ENCODE measurements at places on chromosomes 11 and 22.

DNA sequence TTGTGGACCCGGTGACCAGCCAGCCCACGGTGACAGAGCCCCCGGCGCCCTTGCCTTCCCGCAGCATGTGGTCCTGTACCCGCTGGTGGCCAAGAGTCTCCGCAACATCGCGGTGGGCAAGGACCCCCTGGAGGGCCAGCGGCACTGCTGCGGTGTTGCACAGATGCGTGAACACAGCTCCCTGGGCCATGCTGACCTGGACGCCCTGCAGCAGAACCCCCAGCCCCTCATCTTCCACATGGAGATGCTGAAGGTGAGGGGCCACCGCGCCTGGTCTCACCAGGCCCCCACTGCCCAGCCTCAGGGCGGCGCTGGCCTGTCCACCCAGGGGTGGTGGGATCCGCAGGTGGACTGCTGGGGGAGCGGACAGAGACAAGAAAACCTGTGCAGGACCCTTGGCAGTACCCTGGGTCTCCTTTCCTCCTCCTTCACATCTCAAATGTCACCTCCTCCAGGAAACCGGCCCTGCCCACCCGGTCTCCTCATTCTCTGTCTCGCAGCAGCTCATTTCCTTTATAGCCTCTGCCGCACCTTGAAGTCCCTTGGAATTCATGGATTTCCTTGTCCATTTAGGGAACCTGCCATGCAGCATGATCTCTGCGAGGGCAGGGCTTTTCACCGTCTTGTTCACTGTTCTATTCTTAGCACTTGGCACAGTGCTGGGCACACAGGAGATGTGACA is 6.5 kb downstream of the AIP start:
- no peak for DNase-seq

DNA sequence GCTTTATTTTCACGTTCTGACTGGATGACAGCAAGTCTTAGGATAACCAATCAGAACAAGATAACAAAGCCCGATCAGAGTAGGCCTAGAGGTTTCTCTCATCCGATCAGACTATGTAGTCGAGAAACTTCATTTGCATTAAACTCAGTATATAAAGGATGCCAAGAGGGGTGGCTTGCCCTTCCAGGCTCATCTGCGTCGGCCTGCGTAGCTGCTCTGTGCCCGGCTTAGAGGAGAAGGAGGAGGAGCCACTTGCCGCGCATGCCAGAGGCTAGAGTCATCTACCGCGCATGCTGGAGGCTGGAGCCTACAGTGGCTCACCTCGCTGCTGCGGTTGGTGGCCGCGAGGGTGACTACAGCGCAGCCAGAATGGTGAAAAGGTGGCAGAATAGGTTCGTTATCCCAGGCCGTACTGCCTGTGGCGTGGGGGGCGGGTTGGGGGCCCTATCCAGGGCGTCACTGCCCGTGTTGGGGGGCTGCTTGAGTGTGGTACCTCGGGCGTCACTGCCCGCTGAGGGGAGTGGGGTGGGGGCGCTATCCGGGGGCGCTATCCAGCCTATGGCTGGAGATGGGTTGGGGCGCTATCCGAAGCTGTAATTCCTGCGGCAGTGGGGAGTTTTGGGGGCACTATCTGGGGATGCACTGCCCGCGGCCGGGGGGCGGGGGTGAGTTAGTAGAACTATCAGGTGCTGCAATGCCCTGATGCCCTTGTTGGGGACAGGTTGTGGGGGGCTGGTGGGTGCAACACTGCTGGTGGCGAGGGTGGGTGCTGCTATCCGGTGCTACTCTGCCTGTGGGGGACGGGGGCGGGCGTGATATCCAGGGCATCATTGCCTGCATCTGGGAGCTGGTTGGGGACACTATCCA is at the start of gene RFPL2:
RFPL2 (minus strand) TSS at position 218 of the 867 bp plus-strand sequence. CDS start 2,622 bp downstream, outside the sequence.
- DNase-seq, result peak; percentile 74

DNA sequence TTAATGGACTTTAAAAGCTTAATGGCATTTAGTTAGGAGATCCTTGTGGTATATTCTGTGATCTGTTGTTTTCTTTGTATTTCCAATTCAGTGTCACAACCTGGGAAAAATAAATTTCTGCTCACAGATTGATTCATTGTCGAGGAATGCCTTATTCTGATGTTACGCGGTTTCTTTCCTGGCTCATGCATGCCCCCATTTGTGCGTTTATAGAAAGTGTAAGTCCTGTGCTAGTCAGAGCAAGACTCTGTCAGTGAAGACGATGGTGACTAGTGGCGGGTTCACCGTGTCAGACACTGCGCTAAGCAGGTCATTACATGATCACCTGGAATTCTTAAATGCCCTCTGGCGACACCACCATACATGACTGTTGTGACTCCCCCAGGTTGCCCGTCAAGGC is 169.4 kb downstream of the TBC1D22A start:
- DNase-seq, result peak; percentile 25

DNA sequence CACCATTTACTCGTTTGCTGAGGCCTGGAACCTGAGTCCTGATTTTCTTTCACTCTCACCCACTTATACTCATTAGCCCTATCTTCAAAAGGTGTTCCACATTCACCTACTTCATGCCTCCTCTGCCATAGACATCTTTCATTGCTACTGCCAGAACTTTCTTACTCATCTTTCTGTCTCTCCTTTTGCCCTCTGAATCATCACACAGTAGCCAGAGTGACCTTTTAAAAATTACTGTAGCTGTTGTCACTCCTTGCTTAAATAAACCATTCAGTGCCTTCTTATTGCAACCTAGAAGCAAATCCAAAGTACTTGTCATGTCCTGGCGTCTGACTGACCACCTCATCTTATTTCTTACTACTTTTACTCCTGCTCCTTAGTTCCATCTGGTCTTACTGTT is 38.2 kb downstream of the ATXN10 start:
- no peak for DNase-seq

- DNase-seq, result peak; percentile 42
These were observed 1.1 kb downstream of the ALG8 start for GRCh38 chr11:78138291-78138690.

- DNase-seq, result no peak
These were observed 112.4 kb upstream of the PITPNB start for GRCh38 chr22:28031383-28031922.

DNA sequence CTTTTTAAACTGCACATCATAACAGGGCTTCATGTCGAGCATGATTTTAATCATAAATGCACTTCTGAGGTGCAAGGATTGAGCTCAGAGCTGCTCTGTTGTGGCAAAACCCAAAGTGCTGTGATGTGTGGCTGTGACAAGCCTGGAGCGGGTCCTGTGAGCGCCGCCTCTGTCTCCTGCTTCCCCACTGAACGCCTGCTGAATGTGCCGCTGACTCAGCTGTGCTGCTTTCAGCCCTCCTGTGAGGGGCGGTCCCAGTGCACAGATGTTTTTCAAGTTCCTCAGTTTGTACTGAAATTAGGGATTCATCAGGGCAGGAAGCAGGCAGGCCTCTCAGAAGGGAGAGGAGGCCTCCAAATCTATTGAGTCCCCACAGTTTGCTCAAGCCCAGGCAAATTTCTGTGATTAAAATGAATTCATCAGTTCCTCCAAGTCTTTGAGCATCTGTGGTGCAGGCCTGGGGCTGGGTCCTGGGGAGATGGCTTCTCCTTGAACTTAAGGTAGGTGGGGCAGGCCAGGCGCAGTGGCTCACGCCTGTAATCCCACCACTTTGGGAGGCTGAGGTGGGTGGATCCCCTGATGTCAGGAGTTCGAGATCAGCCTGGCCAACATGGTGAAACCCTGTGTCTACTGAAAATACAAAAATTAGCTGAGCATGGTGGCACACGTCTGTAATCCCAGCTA is 3.0 kb upstream of the GTSE1 start:
- no peak for DNase-seq

DNA sequence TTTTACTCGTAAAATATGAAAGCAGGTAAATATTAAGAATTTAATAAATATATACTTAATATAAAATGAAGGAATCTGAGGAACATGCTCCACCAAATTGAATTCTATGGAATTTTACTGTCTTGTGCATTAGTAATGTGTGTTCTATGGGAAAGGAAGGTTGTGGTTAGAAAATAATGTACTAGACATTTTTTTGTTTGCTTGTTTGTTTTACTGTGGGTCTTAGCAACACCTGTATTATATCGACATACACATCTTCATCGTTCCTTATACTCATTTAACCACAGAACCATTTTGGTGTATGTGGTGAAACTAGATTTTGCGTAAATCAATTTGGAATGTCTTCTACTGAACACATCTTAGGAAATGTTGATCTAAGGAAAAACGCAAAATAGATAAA is 114.1 kb upstream of the MTMR2 start:
- no peak for DNase-seq
